ENCODE measurements at places on chromosomes 7 and 10.

GRCh38 chr10:110498982-110499795, 1.5 kb downstream of the DUSP5 start:
- no peak for DNase-seq

DNA sequence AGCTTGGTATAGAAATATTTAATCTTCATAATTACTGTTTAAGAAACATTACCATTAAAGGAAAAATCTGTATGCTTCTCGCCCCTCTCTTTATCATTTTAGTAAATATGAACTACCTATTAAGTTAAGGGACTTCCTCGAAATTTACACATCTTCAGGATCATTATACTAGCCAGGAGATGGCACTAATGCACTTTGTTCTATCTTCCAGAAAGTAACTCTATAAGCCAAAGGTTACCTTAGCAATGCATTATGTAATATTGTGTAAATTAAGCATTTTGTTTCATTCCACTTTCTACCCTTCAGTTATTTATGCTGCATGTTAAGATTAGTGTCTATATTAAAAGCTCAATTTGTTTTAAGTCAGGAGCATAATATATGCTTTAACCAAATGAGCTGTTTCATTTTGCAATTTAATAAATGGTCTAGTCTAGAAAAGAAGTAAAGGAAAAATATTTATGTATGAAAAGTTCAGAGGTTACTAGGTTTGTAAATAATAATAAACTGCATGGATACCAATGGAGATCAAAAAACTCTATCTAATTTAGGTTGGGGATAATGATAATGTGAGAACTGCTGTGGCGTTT, 128.5 kb downstream of the ANKRD7 start:
- peak; percentile 46 for DNase-seq

DNA sequence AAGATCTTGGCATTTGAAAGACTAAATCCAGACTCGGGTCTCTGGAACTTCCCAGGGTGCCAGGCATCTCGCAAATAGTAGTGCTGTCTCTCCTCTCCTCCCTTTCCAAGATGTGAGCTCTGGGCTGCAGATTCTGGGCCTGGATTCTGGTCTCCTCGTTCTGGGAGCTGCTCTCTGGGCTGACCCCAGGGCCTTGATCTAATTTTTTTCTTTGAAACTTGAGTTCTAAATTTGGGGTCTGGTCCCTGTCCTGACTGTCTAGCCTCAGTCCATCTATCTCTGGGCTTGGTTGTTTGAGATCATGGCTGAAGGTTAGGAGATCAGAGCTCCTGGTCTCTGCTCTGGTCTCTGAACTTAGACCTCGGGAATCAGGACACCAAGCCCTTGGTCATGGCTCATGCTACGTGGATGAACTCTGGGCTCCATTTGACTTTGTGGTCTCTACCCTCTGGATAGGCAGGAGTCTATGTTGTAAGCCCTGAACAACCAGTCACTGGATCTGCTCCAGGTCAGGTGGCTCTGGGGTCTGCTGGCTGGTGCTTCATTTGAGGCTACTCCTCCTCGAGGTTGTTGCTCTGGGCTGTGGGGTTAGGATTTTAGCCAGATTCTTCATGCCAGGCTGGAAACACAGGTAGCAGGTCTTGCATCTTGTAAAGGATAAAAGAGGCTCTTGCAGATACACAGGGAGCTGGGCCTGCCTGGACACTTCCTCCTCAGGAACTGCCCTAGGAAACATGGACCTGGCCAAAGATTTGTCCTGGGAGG, 8.0 kb upstream of the MBL2 start:
- DNase-seq, result no peak

- DNase-seq, result no peak
Observed at GRCh38 chr10:128932071-128932820, 534.8 kb upstream of the MGMT start.

- no peak for DNase-seq
Observed at GRCh38 chr7:41869997-41870396, 167.1 kb upstream of the INHBA start.

DNA sequence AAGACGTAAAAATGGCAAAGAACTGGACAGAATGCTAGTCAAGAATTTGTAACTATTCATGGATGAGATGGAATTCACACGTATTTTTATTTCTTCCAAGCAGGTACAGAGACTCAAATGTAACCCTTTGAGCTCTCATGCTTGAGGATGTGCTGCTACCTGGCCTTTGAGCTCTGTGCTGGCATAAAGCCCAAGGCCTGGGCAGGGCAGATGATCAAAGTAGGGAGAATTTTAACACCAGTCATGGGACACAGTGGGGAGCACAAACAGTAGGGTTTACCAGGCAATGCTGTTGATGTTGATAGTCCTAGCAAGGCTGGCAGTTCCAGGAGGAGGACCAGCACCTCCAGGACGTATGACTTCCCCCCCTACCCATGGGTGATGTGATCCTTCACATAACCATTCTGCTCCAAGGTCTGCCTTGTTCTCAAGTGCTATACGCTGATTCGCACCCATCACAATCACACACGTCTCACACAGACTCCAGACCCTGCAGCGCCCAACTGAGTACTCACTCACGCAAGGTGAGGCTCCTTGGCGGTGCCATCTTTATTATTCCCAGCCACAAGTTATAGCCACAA, 48.6 kb upstream of the DLG5 start:
- DNase-seq, result no peak

GRCh38 chr10:6342096-6342685, 139.5 kb downstream of the PFKFB3 start:
- DNase-seq, result no peak

DNA sequence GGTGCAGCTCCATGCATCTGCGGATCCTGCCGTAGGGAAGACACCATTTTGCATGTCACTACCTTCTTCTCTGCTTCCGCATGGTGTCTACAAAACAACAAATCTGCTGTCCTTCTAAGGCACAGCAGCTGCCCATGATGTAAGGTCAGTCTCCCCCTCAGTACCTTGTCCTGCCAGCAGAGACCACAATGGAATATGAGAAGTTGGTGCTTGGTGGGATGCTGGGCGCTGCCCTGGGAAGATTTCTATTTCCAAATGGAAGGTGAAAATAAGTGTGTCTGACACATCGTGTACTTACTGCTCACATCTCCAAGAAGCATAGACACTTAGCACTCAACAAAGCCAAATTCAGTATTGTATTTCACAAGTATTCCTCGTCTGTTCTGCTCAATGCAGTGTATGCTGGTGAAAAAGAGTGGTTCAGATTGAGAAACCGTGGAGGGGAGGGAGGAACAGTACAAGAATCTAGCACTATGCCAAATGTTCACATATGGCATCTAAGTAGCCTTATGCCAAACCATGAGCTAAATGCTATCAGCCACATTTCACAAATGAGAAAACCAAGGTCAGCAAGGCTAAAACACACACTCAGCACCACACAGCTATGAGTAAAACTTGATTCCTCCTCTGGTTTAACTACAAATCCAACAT, 95.0 kb downstream of the GRB10 start:
- DNase-seq, result no peak

- DNase-seq, result no peak
Observed at GRCh38 chr7:143499246-143499645, 21.6 kb downstream of the TAS2R41 start.

DNA sequence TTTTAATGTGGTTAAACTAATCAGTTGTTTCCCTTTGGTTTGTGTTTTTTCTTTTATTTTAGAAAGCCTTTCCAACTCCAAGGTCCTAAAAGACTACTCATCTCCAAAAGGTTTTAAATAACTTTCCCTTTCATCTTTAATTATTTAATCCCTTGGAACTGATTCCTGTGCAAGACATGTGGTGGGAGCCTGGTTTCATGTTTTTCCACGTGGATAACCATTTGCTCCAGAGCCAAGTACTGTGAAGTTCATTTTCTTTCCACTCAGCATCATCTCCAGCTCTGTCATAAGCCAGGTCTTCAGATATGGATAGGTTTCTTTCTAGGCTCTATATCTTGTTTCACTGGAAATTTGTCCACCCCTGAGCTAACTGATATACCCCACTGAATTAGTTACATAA, 16.7 kb downstream of the PPP1R3C start:
- DNase-seq, result no peak

GRCh38 chr10:52571516-52572182, 200.9 kb downstream of the MBL2 start:
- DNase-seq, result no peak

DNA sequence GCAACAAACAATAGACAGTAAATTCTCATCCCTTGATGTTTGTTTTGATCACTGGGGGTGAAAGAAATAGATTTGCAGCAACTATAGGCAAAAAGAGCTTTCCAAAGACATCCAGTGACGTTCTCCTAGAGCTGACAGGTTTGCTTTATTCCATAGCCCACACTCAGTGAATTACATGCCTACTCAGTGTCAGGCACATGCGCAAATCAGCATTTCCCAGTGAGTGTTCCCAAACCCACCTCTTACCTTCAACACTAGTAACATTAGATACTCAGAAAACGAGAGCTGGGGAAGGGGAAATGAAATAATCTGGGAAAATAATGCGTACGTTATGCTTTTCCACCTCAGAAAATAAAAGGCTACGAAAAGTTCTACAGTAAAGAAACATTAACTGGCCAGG, 144.1 kb downstream of the CPEB3 start:
- no peak for DNase-seq

DNA sequence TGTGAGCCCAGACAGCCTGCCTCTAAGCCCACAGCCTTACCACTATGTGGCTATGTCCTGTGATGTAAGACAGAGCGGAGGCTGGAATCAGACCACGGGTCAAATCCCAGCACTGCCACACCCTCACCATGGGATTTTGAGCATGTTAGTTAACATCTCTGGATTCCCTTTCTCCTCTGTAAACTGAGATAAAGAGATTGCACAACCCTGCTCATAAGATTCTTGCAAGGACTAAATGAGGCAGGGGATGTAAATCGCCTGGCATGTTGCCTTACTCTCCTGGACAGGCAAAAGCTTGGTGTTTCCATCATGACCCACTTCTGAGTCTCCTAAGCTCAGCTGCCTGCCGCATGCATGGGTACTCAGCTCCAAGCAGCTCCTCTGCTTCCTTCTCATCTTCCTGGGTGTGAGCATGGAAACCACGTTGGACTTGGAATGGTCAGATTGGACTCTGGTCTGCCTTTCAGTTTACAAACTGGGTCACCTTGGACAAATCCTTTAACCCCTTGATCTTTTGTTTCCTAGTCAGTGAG, 41.3 kb upstream of the MTURN start:
- no peak for DNase-seq

GRCh38 chr10:5589011-5589660, 64.4 kb downstream of the CALML3 start:
- no peak for DNase-seq

DNA sequence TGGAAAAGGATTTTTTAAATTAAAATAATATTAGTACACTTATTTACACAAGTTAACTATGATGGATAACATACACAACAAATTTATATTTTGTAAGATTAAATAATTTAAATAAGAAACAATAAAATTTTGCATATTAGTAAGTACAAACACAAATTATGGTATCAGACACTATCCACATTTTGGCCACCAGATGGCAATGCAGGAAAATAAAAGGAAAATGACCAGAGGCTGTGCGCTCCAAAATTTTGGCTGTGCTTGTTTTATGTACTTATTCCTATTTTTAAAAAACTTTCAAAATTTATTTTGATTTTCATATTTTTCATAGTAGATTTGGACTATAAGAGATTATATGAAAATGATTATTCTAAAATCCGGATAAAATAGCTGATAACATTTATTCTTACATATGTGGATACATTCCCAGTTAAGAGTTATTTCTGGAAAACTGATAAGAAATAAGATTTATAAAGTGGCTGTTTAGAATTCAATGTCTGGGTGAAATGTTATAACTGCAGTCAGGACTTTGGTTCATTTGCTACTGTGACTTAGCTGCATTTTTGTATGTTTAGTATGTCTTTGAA, 274.7 kb upstream of the HGF start:
- no peak for DNase-seq

GRCh38 chr7:31054608-31055278, 2.6 kb downstream of the ADCYAP1R1 start:
- DNase-seq, result no peak

DNA sequence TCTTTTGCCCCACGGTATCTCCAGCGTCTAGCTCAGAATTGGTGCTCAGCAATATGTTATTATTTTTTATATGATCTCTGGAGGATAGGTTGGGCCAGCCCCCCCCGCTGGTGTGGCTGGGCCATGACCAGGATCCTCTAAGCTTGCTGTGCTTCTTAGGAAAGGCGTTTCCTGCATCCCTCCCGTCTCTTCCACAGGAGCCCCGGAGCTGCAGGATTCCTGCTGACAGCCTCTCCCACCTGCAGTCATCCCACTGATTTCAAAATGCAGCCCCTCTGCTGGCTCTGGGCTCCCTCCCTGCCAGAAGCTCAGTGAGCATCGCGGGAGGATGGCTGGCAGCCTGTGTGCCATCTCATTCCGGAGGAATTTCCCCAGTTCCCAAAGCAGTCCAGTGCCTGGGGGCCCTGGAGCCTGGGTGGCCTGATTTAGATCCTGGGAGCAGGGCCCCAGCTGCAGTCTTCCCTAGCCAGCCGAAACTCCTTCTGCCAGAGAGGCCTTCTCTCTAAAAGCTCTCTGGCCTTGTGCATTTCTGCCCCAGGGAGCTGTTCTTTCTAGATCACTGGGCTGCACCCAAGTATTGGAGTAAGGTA, 21.8 kb upstream of the GOLGA7B start:
- DNase-seq, result no peak

DNA sequence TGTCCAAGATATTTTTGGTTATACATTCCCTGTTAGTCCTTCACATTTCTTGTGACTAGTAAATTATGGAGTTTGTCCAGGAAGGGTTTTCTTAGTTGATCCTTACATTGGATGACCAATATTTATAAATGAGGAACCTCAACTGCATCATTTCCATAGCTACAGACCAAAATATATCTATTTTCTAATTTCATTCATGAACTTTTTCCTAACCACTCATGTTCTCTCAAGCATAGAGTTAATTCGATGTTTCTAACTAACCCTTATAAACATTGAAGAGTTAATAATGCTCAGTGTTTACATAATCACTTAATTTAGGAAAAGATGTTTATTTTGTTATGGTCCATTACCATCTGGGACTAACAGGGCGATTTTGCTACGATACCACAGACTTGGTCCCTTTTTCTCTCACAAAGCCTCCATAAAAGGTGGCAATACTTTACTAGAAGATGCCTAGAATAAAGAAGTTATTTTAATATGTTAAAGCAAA, 591.0 kb downstream of the MAGI2 start:
- DNase-seq, result no peak

- DNase-seq, result no peak
Observed at GRCh38 chr10:47435081-47435480, 48.8 kb downstream of the ANXA8 start.

GRCh38 chr7:4003503-4003902, 678.6 kb upstream of the FOXK1 start:
- DNase-seq, result no peak

- no peak for DNase-seq
Observed at GRCh38 chr7:41835976-41836530, 133.2 kb upstream of the INHBA start.

DNA sequence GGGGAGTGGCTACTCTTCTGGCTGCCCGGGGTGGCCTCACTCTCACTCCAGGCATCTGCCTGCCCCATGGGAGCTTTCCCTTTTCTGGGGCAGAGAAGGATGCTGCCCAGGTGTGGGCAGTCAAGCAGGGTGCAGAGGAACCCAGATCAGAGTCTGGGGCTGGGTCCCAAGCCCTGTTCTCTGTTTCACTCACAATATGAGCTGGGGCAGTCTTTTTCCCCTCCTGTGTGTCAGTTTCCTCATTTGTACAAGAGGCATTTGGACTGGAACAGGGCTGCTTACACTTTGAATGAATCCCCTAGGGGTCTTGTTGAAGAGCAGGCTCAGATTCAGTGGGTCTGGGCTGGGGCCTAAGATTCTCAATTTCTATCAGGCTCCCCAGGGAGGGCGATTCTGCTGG, 38.4 kb upstream of the AQP1 start:
- DNase-seq, result no peak
